ENCODE measurements at places on chromosomes 2 and 18.

DNA sequence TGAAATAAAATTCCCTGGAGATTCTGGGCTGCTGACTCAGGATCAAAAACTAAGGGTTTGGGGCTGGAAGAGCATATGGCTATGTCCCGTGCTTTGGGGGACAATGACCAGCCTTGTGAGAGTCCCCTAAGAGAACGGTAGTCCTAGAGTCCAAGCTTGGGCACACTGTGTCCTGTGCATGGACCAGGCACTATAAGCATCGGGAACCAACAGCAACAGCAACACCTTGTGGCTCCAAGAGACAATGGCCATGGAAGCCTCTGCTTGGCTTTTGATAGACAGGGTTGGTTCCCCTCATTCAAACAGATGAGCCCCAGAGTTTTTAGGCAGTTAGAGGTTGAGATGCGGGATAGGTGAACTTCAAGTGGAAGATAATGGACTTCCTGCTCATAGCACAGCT lies 294.4 kb upstream of the CHAC2 start:
- DNase-seq: peak; percentile 30

DNA sequence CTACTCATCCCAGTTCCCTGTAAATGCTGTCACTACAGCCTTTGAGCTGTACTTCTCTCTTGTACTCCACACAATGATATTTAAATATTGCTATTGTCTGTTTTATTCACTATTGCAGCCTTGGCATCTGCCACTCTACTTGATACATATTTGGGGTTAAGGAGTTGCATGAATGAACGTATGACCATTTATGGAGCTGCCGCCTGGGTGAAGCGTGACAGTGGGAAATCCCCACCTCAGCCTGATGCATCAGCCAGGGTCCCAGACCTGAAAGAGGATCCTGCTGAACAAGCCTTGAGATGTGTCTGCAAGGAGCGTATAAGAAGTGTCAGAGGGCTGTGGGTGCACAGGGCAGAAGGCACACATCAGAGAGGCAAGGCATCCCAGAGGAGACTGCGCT lies 39.1 kb downstream of the MRPL35 start:
- no peak for DNase-seq

DNA sequence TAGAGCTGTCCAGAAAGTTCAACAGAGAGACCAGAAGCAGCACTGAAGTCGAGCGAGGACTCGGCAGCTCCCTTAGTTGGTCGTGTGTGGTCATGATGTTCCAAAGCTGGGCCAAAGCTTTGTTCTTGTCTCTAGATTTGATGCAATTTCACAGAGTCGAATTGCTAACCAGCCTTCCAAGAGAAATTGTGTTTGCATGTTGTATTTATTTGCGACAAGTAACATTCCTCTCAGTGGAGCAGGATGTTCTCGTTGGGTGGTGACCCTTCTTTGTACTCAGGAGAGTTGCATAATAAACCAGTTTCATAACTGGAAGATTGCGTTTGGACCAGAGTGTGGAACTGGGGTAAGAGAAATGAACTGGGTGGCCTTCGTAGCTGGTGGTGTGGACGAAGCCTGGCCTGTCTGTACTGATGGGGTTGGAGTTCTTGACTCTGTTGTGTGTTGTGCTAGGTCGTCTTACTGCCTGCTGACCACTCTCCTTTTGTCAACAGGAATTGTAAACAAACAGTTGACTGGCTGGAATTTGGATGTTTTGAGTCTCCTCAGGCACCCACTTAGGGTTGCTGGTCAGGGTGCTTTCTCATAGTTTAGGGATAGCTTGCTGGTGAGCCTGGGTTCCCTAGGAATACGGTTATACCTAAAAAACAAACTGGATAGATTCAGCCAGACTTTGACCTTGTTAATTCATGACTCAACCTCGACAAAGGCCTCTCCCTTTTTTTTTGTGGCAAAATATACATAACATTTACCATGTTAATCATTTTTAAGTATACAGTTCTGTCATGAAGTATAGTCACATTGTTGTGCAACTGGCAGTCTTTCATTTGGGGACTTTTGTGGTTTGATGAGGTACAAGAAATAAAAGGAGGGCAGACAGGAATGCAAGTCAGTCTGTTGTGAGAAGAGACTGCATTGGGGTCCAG lies 28.9 kb upstream of the TOGARAM2 start:
- no peak for DNase-seq

DNA sequence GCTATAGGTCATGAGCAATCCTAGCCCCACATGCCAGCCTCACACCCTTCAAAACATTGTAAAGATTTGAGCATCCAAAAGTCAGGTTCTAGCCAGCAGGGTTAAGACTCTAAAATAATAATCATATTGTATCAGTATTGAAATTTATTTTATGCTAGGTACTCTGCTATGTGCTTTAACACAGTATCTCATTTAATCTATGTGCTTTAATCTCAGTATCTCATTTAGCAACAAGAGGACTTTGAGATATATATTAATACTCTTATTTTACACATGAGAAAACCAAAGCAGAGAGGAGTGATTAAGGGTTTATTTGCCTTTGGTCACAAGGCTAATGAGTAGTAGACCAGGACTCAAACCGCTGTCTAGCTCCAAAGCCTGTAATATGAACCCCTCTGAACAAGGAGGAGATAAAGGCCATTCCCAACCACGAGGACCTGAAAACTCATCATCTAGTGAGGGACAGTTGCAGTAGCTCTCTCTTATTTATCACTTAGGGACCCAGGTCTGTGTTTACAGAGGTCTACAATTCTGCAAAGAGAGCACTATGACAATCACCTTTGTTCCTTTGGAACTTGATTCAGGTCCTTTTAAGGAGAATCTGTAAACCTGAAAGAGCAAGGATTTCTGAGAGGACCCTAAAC lies 116.5 kb upstream of the SERTAD2 start:
- DNase-seq: no peak

DNA sequence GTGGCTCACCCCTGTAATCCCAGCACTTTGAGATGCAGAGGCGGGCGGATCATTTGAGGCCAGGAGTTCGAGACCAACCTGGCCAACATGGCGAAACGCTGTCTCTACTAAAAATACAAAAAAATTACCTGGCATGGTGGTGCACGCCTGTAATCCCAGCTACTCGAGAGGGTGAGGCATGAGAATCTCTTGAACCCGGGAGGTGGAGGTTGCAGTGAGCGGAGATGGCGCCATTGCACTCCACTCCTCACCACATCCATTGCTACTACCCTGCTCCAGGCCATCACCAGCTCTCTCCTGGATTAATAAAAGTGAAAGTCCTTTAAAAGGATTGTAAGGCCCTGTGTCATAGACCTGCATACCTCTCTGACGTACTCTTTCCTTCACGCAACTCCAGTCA lies 1.2 kb downstream of the RMP24 start:
- no peak for DNase-seq

DNA sequence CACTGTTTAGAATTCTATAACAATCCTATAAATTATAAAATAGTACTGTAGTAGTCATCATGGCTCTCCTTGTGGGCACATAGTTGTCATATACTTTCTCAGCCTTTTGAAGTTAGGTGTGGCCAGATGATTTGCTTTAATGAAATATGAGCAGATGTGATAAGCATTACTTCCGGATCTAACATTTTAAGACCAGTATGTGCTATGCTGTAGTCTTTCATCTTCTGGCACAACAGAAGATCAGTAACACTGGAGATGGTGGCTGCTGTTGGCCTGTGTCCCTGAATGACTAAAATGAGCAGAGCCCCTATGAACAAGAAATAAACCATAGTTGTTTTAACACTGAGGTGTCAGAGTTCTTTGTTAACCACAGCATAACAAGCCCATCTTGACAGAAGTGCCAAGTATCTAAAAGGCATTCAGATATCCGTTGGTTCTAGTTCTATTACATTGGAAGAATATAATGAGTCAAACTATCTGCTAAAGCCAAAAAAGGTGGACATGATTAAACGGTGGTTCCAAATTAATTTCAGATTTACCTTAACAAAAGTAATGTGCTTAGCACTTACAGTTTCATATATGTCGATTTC lies 6.3 kb downstream of the MEX3C start:
- DNase-seq: no peak

DNA sequence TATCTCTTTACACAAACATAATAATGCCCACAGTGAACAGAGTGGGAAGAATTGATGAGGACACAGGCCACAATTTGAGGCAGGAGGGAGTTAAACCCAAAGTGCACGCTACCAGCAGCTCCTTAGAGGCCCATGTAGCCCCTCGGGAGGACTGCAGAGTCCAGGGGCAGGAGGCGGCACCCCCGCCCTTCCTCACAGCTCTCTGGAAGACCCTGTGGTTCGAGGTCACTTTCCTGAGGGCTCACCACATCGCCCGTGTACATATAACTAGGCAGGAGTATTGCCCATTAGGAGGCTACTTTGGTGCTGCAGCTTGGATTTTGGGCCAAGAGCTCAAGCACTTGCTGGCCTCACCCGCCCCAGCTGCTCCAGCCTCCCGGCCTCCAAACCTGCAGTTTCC lies 22.2 kb upstream of the CIDEA start:
- DNase-seq: no peak

DNA sequence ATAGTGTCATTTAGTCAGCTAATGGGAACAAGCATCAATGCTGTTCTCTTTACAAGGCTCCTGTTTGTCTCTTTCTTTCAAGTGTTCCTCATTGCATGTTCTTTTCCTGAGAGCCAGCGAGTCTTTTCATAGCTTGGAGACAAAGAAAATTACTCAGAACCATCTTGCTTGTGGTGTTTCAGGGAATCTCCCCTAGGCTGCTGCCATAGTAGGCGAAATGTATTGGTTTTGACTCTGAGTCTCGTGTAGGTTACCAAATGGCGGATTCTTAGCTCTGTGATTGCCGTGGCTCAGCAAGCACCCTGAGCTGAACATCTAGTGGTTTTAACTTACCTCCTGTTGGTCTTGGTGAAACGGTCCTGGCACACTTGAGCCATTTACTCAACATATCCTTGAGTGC lies 68.7 kb downstream of the RHBDD1 start:
- DNase-seq: no peak

GRCh38 chr2:127675331-127676261 lies at the start of gene LIMS2:
Gene LIMS2 (minus strand): TSS chr2:127675530. CDS start chr2:127675024, 506 bp downstream.
- DNase-seq: peak; percentile 61

GRCh38 chr2:14650066-14650465 lies 17.5 kb downstream of the LRATD1 start:
- no peak for DNase-seq

GRCh38 chr2:20184067-20184938 lies 40.6 kb downstream of the SDC1 start:
- no peak for DNase-seq

DNA sequence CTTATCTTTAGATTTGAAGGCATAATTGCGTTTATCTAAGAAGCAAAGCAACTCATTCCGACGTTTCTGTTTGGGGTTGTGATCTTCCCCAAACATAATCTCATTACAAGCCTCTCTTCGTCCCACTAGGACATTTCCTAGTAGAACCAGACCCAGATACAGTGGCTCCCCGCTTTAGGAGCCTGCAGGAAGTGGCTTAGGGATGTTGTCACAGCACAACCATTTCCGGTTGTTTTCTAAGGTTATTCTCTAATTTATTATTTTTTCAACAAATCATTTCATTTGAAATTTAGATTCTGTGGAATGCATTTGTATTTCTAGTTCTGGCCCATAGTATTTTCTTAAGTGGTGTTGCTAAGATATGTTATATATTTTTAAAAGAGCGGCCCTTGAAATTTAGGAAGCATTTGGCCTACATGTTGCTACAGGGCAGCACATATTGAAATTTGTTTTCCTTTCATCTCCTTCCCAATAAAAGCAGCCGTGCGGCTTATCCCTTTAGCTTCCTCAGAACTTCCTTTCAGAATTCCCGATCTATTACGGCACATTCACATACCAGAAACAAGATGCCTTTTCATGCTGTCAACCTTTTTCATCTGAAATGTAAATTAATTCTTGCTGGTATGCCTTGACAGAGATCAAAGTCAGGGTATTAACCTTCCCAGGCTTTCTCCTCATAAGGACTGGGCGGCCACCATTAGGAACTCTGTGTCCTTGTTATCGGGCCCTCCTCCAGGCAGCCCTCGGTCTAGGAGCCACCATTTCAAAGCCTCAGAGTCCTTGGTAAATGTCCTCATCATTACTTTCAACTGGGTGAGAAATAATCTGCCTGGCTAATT lies 210.9 kb upstream of the SP5 start:
- no peak for DNase-seq

- DNase-seq: no peak
Observed at GRCh38 chr2:236623816-236624215, 54.2 kb downstream of the ACKR3 start.

GRCh38 chr18:37778417-37779165 lies 213.0 kb upstream of the CELF4 start:
- DNase-seq: peak; percentile 94

DNA sequence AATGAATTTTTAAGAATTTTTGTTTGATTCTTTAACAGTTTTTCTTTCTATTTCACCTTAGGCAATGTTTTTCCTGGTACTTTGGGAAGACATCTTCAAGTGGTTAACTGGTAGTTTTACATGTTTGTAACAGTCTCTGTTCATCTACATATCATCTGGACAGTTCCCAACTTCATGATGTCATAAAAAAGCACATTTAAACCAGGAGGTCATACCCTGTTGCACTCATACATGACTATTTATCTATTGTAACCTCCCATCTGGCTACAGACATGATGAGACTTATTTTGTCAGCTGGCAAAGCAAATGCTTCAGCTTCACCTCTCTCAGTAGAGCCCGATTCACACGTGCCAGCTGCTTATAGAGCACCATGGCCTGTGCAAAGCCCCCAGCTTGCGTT lies 99.8 kb upstream of the YPEL5 start:
- no peak for DNase-seq
